ENCODE measurements at places on chromosomes 7 and 10.

DNA sequence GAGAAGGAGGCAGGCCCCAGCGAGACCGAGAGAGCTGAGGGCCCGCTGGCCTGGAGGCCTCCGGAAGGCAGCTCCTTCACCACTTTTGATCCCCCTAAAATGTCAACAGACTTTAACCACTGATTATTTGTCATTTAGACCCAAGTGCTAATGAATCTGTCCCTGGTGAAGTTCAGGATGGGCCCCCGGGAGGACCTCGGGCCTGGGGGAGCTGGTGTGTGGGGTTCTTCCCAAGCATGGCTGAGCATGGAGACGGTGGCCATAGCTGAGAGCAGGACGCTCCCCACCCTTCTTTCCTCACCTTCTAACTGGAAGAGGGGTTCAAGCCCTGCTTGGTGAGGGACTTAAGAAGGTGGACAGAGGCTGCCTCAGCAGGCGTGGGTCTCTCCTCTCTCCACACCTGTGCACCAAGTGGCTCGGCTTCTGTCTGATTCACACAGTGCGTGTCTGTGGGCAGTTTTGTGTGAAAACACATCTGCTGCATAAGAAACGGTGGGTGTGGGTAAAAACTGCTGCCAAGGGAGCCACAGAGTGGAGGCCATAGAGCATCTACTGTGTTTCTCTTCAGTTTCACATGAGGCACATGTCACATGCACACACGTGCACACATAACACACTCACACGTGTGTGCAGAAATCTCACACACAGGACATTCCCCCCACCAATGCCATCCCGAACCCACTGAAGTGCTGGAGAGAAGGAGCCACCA is 53.5 kb upstream of the VIPR2 start:
- DNase-seq = no peak

- no peak for DNase-seq
Observed at GRCh38 chr7:158856883-158857668, 718 bp downstream of the DYNC2I1 start.

- DNase-seq = no peak
Observed at GRCh38 chr7:92661651-92662050, 71.5 kb upstream of the FAM133B start.

DNA sequence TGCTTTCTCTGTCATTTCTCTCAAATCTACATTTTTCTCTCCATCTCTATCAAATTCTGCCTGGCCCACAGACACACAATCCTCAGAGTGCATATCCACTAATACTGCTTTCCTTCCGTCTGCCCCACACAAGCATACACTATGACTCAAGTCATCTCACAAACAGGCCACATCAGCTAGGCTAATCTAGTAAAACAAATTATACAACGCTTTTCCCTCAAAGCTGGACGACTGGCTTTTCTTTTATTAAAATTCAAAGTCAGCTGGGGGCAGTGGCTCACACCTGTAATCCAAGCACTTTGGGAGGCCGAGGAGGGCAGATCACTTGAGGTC is 161.1 kb downstream of the FAM107B start:
- no peak for DNase-seq

DNA sequence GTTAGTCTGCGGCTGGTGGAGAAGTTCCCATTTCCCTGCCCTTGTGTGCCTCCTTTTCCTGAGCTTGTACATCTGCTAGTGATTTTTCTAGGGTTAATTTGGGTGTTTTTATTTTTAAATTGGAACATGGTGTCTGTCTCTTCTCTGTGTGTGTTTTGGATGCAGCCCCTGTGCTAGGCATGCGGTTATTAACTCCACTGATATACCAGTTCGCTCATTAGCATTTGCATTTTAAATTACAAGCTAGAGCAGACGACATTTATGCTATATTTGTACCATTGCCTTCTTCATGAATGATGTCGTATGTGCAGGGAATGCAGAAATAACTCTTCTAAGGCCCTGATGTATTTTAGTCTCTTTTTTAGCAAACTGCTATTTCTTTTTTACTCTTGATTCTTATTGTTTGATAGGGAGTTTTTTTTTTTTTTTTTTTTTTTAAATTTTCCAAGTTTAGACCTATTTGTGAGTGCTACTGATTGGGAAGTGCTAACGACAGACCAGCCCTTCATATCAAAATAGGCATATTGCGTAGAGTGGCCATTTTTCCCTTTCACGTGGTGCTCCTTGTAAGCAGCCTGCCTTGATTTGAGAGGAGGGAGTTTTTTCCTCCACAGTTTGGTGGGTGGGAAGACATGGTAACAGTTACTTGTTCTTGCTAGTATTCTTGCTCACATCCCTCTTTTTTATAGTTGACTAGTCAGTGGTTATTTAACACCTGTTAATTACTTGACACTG is 89.6 kb downstream of the LRRC4 start:
- no peak for DNase-seq

GRCh38 chr10:34868589-34868988 is 53.5 kb upstream of the PARD3 start:
- no peak for DNase-seq

DNA sequence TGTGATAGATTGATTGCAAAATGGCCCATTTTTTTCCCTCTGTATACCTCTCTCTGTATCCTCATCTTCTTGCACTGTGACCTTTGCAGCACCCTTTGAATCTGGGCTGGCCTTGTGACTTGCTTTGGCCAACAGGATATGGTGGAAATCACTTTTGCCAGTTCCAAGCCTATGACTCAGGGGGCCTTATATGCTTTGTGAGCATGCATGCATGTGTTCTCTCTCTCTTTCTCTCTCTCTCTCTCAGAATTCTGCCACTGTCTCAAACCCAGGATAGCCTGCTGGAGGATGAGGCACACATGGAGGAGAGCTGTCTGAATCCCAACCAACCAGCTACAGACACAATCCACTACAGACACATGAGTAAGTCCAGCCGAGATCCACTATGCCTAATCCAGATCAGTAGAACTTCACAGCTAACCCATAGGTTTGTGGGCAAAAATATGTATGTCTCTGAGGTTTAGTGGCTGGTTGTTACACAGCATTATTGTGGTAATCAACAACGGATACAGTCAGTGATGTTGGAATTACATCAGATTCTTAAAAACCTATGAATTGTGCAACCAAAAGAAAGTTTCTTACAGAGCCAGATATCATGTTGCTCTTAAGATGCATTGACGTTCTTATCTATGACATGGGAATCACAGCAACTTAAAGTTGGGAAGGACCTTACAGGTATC is 41.8 kb upstream of the ABCB4 start:
- DNase-seq = no peak

DNA sequence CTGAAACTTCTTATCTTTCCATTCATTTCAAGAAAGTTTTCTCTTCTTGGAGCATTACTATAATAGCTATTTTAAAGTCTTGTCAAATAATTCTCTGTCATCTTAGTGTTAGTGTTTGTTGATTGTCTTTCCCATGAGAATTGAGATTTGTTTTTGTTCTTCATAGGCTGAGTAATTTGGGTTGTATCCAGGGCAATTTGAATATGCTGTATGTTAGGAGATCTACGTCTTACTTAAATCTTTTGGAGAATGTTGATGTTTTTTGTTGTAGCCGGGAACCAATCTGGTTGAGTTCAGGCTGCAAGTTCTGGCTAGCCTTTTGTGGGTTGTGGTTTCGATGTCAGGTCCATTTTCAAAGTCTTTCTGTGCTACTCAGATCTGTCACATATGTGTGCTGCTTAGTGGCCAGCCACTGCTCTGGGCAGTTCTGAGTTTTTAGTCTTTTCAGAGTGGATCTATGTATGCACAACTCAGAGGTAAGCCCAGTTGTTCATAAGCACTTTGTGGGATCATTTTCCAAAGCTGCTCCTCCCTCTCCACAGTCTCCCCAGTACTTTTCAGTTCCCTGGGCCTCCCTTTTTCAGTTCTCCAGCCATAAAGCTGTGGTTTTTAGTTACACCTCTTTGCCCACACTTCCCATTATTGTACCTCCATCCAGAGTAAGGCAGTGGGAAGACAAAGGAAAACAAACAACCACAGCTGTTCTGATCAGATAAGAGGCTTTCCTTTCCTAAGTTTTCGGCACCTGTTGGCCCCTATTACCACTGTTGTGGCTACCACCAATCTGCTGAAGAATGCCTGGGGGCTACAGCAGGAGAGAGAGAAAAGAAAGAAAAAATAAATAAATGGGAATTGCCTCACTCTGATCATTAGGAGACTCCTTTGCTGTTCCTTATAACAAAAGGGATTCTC is 4.7 kb upstream of the CCNJ start:
- no peak for DNase-seq

- DNase-seq = no peak
Observed at GRCh38 chr10:75408509-75408875, 6.9 kb upstream of the ZNF503 start.

DNA sequence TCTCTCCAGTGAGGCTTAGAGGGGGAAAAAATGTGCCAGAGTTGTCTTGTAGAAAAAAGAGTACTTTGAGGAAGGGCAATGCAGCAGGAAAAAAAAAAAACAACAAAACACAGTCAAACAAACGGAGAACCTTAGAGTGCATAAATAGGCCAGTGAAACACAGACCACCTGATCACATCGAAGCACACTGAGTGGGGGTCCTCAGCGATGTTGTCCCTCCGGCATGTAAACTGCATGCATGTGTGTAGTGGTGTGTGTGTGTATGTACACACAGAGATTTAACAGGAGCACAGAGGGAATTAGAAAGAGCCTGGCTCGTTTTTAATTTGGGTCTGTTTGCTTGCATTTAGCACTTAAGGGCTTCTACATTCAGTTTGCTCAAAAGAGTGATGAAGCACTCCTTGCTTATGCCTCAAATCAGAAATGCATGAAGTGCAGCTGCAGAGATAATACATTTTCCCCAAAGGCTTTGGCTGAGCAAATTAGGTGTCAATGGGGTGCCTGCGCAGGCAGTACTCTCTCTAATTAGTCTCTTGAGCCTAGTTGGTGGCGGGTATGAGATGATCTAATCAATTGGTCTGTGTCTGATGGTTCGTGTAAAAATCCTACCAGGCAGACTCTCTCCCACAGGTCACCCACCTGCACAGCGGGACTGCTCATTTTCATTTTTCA is 62.7 kb upstream of the FZD1 start:
- DNase-seq = no peak

GRCh38 chr7:1854866-1855724 is 185.0 kb downstream of the ELFN1 start:
- DNase-seq = no peak

DNA sequence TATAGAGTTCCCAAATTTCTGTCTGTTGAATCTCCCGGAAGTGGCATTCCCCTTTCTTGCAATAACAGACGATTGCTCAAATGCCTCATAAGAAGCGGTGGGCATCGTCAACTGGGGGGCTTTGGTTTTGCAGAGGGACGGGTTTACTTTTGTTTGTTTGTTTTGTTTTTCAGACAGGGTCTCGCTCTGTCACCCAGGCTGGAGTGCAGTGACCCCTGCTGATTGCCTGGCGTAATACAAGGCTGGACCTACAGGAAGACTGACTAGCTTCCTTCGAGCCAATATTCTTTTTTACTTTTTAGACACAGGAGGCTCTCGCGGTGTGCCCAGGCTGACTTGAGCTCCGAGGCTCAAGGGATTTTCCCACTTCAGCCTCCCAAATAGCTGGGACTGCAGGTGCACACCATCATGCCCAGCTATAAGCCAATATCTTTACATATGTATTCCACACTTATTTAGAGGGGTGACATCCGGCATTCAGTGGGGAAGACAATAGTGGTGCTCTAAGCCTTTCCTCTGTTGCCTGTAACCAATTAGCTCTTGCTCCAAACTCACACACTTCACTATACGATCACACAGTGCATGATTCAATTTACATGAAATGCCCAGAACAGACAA is 58.1 kb downstream of the FHIP2A start:
- peak; percentile 5 for DNase-seq

GRCh38 chr10:129956286-129956670 is 7.8 kb downstream of the EBF3 start:
- DNase-seq = no peak

GRCh38 chr10:81900989-81901388 is 26.0 kb downstream of the NRG3 start:
- no peak for DNase-seq

- DNase-seq = no peak
Observed at GRCh38 chr7:130297628-130298543, 4.9 kb downstream of the CPA4 start.

DNA sequence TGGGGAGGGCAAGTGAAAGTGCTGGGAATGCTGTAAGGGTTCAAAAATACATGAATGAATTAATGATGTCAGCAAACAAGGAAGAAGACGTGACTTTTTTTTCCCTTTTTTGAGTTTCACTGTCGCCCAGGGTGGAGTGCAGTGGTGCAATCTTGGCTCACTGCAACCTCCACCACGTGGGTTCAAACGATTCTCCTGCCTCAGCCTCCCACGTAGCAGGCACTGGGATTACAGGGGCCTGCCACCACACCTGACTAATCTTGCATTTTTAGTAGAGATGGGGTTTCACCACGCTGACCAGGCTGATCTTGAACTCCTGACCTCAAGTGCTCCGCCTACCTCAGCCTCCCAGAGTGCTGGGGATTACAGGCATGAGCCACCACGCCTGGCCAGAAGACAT is 30.0 kb downstream of the DENND10 start:
- no peak for DNase-seq

DNA sequence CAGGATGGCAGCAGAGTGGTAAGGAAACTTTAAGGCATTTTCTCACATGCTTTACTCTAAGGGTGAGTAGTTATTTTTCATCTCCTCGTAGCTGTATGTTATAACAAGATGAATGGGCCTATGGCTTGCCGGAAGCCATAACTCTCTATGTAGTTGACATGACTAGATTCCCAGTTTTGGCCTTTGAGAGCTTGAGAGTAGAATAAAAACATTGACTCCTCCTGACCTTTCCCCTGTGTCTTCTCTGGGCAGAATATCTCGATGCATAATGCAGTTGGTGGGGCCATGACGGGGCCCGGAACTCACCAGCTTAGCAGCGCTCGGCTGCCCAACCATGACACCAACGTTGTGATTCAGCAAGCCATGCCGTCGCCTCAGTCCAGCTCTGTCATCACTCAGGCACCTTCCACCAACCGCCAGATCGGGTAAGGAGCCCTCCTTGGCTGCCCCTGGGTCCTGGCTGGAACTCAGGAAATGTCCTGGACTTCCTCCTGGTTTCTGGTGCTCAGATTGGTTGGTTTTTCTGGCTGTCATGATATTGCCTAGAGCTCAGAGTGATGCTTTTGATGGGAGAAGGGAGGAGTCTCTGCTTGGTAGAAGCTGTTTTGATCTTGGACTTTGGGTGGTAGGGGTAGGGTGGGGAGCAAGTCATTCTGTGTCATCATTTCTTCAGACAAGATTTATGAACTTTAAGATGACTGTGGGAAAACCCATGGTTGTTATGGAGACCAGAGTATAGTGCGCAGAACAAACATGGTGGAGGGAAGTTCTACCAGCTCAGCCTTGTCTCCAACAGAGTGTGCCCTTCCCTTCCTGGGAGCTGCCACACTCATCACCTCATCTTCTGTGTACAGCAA is 158.0 kb downstream of the CREB5 start:
- no peak for DNase-seq

DNA sequence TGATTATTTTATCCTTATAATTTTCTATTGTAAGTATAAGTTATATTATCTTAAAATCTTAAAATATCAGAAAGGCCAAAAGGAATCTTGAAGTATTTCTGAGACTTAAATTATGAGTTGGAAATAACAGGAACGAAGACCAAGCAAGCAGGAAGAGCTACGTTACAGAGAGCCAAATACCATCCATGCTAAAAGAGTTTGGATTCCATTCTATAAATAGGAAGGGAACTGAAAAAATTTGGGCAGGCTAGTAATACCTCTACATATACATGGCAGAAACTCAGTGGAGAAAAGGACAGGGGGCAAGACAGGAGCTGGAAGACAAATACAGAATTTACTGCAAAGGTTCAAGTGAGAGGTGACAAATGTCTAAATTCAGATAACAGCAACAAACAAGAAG is 16.7 kb downstream of the ITGB1 start:
- DNase-seq = no peak

Data from activated T-helper 9 cell treated with anti-CD3 and anti-CD28 coated beads, Interleukin-2, amount 50 U/mL, for 16 hours (primary cell).